ENCODE measurements at places on chromosomes 2 and 18.
A peak's percentile ranks its signal among the peaks of the same experiment; 100 is the strongest.

- DNase-seq: no peak
Measured at GRCh38 chr2:64374686-64375085, 79.3 kb upstream of the LGALSL start.

- no peak for DNase-seq
Measured at GRCh38 chr2:209790066-209790728, 18.6 kb downstream of the UNC80 start.

DNA sequence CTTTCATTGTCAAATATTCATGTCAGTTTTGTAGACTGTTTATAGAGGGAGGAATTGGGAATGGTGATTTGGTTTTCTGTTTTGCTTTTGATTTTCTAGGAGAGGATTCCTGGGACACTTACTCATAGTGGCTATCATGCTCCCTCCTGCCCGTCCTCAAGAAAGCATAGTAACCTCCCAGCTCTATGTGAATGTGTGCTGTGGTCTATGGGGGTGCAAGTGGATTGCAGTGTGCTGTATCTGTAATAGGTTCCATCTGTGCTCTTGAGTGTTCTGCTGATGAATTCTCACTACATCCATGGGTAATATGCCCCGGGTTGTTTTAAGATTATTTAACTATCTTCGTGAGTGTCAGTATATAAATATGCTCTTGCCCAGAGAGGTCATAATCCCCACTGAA is 811.3 kb downstream of the CNTNAP5 start:
- DNase-seq: no peak

- no peak for DNase-seq
Measured at GRCh38 chr2:27148801-27149439, at the start of gene TCF23. Gene TCF23 (plus strand): TSS chr2:27149004. CDS start chr2:27149134, 130 bp downstream.

- DNase-seq: no peak
Measured at GRCh38 chr18:28013066-28013465, 163.9 kb downstream of the CDH2 start.

DNA sequence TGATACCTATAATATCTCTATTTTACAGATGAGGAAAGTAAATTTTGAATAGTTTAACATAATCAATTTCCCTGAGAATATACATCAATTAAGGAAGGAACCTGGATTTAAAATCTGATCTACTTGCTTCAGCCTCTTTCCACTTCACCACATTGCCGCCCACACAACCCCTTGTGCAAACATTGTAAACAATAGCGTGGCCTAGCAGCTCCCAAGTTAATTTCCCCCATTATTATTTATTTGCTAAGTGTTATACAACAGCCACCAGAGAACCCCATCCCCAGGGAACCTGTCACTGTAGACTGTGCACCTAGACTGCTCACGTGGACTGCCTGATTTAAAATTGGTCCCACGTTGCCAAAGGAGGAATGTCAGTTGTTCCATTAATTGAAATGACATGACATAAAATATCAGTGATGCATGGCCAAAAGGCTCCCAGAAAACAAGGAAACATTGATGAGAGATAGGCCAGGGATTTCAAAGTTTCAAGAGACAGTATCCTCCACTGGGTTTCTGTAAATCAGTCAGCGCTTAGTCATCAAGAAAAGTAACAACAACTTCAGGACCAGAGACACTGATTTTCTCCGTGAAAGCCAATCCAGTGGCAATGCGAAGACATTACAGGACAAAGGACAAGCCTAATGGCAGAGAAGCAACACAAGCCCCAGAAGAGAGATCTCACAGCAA is 41.3 kb downstream of the SCG2 start:
- peak; percentile 97 for DNase-seq

- peak; percentile 72 for DNase-seq
Measured at GRCh38 chr2:182186132-182186735, 200.6 kb downstream of the PPP1R1C start.

- no peak for DNase-seq
Measured at GRCh38 chr18:23763343-23763742, 74.1 kb downstream of the LAMA3 start.

DNA sequence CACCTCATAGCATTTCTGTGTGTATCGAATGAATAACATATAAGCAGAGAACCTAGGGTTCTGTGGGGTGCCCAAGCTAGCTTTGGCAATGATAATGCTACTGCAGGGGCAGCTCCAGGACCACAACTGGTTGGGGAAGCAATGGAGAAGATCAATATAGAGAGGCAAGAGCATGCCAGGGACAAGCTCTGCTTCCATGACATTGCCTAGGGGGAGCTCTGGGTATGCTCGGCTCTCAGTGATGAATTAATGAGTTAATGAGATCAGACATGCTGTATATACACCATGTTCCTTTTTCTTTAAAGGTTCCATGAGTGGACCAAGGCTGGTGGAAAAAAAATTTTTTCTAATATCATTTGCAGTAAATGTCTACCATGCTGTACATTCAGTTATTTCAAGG is 618.4 kb downstream of the BCL11A start:
- no peak for DNase-seq

- no peak for DNase-seq
Measured at GRCh38 chr2:20935168-20935775, 108.6 kb downstream of the APOB start.

DNA sequence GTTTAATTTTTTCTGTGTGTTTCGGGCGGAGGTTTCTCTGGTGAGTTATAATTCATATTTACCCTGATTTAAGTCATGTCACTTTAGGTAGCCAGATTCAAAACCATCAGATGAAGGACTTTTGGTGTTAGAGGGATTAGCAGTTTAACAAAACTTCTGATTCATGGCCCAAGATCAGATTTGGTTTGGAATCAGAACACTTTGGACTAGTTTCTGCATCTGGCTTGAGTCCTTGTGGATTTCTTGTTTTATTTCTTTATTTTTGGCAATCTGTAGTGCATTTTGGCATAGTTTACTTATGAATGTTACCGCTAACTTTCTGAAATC is 3.5 kb downstream of the NEDD4L start:
- no peak for DNase-seq

DNA sequence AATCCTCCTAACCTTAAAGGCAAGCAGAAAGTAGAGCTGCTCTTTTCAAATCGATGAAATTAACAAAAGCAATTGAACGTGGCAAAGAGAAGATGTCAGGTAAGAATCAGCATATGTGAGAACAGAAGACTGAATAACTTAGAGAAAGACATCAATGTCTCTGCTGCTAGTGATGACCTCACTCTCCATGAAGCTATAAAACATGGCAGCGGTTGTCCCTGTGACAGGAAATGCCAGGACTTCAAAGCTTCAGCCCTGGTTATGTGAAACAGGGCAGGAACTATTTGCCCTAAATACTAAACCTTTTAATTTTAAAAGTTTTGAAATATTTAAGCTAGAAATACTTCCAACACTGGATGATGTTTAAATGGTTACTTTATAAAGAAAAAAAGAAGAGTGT is 383.7 kb downstream of the XIRP2 start:
- no peak for DNase-seq

DNA sequence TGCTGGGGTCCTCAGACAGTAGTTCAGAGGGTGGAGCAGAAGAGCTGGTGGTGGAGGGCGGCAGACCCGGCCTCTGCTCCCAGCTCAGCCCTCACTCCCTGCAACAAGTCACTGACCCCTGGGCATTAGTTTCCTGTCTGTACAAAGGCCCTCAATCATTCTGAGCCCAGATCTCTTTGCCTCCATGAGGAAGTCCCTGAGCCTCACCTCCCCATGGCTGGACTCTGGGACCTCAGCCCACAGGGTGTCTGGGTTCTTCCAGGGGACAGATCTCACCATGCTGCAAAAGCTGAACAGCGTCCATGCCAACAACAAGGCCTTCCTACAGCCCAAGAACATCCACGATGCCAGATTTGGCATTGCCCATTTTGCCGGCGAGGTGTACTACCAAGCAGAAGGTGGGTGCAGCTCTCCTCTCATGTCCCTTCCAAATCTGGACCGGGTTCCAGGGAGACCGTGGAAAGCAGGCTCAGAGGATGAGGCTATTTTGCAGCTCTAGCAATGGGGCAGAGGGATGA is 49.1 kb downstream of the MYO7B start:
- DNase-seq: no peak

GRCh38 chr2:50065835-50066234 is 911.5 kb upstream of the FSHR start:
- no peak for DNase-seq

DNA sequence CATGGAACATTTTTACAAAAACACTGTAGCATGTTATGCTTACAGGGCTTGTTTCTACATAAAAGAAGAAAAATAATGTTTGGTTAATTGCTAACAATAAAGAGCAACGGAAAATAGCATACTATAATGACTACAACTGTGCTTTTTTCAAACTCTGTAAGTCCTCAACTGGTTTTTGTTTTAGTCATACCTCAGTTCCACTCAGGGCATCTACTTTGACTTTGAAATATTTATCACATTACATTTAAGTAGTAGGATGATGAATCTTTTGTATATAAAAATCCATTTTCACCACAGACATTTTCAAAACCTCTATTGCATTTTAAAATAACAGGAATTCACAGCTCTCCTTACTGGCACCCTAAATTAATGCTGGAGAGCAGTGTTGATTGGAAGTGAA is 8.3 kb downstream of the SATB2 start:
- no peak for DNase-seq

- DNase-seq: no peak
Measured at GRCh38 chr2:238955648-238956531, 108.0 kb downstream of the TWIST2 start.

DNA sequence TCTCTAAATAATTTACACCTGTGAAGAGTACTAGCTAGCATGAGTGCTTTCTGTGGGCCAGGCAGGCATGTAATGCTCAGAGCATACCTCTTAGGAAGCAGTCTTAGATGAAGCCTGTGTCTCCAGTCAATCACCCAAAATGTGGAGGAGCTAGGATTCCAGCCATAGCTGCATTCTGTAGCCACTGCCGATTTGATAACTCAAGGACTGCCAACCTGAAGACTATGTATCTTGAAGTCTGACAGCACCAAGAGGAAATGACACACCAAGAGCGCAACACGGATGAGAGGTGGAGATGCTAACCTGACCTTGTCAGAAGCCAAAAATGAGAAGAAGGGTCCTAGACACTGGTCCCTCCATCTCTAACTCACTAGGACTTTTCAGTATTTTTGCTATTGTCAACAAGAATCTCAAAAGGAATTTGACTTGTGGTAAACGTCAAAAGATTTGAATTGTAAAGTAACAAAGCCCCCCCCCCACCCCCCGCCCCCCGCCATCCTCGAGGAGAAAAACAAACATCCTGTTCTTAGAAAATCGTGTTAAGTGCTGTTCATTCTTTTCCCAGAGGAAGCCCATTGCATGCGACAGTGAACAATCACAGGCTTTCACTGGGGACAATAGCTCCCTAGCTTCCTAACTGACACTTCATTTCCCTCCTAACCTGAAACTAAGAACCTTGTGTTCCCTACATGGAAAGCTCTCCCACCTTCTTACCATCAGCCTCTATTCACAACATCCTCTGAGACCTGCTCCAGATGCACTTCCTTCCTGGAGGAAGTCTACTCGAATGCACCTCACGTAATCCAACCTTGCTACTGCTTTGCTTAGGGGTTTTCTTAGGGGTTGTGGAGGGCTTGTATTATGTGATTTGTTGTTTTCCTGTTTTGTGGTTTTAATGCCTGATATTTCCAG is 14.7 kb downstream of the CDC42EP3 start:
- peak; percentile 57 for DNase-seq

GRCh38 chr2:54099829-54100585 is 15.4 kb upstream of the ACYP2 start:
- DNase-seq: no peak

DNA sequence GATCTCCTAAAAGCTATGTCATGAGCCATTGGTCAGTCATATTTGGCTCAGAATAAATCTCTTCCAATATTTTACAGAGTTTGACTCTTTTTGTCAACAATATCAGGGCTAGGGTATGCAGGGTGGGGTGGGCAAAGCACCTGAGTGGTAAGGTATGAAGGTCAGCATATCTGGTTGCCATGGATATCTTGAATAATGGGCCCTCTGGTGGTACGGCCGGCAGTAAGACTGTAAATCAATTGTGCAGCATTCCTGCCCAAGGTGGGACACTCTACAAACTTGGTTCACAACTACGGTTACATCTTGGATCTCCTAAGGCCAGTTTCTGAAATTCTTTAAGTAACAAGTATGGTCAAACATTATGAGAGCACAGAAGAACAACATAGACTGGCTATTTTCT is 119.6 kb downstream of the SPOPL start:
- DNase-seq: no peak

DNA sequence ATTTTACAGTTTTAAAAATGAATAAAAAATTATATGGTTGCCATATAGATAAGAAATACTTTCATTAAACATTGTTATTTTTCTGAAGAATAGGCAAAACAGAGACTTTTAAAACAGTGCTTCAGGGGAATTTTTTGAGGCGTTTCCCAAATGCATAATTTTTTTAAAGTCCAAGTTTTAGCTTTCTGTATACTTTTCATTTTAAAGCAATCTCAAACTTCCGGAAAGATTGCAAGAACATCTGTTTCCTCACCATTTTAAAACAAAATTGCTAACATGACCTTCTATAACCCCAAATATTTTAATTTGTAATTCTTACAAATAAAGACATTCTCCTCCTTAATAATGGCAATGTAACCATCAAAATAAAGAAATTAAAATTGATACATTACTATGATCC is 15.1 kb upstream of the MBD2 start:
- DNase-seq: no peak

- DNase-seq: no peak
Measured at GRCh38 chr18:27855486-27855885, 321.4 kb downstream of the CDH2 start.

DNA sequence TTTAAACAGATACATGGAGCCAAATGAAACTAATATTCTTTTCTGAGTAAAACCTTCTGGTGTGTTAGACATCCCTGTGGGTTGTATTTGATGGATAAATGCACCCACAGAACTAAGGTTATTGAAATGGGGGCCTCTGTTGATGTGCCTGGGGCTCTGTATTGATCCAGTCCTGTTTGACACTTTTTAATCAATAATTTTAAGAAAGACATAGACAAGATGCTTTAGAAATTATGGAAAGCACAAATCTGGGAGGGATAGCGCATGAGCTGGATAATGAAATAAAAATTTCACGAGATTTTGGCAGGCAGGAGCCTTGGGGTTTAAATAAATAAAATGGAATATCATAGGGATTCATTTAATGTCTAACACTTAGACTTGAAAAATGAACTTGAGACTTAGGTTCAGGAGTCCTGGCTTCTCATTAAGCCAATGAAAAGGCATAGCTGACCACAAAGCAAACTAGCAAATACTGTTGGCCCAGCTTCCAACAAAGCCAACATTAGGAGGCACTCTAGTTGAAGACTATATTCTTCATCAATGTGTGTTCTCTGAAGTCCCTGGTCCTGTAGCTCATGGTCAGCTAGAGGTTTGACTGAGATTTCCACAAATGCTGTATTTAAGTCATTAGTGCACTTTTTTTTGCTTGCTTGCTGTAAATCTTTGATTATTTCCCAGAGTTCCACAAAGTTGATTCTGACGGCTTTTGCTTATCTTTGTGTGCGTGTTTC is 64.2 kb upstream of the SH3RF3 start:
- DNase-seq: no peak

GRCh38 chr2:176104316-176105077 is 2.6 kb upstream of the HOXD11 start:
- no peak for DNase-seq

- no peak for DNase-seq
Measured at GRCh38 chr2:58633613-58634365, 392.7 kb upstream of the FANCL start.

GRCh38 chr2:134679745-134680144 is 39.1 kb downstream of the TMEM163 start:
- no peak for DNase-seq

All from NCI-H748 treated with DMSO at 0.1 percent for 48 hours (cell line).